Fibroblast of villous mesenchyme (primary cell): ENCODE measurements at places on chromosomes 1 and 21.

- DNase-seq, result peak; percentile 77
These were observed 20.0 kb downstream of the CRYZ start for GRCh38 chr1:74712881-74713280.

GRCh38 chr1:203288400-203288799, 16.9 kb upstream of the BTG2 start:
- no peak for DNase-seq

GRCh38 chr1:23452011-23452411, 27.5 kb upstream of the TCEA3 start:
- DNase-seq, result peak; percentile 33

DNA sequence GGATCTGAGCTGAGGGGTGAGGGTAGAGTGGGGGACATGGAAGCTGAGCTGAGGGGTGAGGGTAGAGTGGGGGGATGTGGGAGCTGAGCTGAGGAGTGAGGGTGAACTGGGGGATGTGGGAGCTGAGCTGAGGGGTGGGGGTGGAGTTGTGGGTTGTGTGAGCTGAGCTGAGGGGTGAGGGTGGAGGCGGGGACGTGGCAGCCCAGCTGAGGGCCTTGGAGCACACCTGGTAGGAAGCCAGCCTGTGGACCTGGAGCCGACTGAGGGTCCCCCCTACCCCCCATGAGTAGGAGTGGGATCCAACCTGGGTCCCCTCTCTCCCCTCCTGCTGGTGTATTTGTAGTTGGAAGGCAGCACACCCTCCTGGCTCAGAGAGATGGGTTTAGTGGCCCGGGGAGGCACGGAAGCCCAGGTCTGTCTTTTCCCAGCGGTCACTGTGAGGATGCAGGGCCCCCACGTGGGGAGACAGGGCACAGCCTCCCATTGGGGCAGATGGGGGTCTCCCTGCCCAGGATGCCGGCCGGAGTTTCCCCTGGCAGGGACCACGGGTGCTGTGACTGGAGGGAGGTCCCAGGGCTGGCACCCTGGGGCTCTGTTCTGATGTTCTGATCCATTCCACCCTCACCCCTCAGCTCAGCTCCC, 13.2 kb upstream of the NPHP4 start:
- no peak for DNase-seq

- DNase-seq, result no peak
These were observed 26.0 kb upstream of the ZRANB2 start for GRCh38 chr1:71106658-71107322.

DNA sequence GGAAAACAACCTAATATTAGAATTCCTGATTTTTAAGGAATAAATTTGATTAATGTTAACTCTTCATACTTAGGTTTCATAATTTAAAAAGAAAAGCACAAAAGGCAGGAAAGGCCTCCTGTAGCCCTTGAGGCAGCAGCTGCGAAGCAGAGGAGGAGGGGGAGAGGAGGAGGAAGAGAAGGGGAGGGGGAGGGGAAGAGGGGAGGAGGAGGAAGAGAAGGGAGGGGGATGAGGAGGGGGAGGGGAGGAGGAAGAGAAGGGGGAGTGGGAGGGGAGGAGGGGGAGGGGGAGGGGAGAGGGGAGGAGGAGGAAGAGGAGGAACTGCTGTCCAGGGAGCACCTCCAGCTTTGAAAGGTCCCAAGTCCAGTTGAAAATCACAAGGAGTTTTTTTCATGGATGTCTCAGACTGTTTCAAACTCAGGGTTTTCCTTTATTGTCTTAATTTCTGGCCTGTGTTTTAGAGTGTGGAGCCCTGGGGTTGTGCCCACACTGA, 35.1 kb upstream of the DIP2A start:
- no peak for DNase-seq

GRCh38 chr1:90823686-90824085, 106.6 kb upstream of the BARHL2 start:
- DNase-seq, result no peak

DNA sequence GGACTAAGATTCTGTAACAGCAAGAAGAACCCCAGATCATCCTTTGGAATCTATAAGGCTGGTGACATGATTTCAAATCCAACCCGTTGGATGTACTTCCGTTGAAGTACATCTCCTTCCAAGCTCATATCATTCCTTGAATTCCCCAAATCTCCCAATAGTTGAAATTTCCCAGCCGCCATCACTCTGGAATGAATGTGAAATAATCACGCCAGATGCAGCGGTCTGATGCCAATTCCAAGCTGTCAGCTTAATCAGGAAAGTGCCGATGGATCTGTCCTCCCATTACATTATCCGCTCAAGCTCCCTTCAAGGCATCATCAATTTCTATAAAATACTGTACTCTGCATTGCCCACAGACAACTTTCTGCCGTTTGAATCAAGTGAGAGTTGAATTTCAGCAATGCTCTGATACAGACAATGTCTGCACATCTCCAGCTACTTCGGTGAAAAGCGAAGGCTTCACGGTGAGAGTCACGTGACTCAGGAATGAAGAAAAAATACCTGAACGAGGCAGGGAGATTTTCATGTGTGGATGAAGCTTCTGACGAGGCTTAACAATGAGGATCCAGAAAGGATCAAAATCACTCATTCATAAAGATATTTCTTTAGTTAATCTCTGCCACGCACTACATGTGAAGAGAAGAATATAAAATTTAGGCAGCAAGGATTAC, 663.9 kb downstream of the AJAP1 start:
- DNase-seq, result no peak

DNA sequence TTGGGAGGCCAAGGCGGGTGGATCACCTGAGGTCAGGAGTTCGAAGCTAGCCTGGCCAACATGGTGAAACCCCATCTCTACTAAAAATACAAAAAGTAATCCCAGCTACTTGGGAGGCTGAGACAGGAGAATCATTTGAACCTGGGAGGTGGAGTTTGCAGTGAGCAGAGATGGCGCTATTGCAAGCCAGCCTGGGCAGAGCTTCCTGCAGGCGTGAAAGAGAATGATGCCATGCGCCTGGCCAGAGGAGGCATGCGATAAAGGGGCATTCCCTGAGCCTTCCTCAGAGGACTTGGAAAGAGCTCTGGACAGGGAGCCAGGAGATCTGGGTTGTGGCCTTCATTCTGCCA, 3.2 kb downstream of the E2F2 start:
- DNase-seq, result no peak

DNA sequence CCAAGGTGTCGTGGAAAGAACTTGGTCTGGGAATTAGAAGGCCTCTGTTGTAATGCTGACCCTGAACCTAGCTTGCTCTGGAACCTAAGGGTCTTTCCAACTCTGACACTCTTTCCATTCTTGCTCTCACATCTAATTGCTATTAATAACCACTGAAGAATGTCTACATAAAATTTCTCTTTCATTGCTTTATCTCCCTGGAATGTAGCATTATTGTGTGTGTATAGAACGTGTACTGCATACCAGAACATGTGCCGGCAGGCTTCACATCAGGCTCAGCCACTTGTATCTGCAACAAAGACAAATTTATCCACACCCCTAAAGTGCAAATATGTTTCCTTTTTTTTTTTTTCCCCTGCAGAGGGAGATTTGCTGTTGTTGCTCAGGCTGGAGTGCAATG, 13.9 kb upstream of the LAX1 start:
- DNase-seq, result peak; percentile 38

DNA sequence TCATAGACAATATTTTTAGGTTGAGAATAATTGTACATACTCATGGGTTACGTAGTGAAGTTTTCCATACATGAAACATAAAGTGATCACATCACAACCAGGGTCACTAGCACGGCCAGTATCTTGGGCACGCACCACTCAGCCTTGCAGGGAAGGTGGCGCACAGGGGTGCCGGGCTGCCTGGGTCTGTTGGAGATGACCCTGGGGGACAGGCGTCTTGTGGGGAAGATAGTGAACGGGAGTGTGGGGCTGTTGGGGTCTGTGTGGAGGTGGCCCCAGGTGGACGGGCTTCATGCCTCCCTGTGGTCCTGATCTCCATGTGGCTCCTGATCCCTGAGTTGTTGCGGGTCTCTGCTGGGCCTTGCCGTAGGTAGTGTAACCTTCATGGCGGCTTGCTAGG, 38.3 kb upstream of the PRSS38 start:
- no peak for DNase-seq

DNA sequence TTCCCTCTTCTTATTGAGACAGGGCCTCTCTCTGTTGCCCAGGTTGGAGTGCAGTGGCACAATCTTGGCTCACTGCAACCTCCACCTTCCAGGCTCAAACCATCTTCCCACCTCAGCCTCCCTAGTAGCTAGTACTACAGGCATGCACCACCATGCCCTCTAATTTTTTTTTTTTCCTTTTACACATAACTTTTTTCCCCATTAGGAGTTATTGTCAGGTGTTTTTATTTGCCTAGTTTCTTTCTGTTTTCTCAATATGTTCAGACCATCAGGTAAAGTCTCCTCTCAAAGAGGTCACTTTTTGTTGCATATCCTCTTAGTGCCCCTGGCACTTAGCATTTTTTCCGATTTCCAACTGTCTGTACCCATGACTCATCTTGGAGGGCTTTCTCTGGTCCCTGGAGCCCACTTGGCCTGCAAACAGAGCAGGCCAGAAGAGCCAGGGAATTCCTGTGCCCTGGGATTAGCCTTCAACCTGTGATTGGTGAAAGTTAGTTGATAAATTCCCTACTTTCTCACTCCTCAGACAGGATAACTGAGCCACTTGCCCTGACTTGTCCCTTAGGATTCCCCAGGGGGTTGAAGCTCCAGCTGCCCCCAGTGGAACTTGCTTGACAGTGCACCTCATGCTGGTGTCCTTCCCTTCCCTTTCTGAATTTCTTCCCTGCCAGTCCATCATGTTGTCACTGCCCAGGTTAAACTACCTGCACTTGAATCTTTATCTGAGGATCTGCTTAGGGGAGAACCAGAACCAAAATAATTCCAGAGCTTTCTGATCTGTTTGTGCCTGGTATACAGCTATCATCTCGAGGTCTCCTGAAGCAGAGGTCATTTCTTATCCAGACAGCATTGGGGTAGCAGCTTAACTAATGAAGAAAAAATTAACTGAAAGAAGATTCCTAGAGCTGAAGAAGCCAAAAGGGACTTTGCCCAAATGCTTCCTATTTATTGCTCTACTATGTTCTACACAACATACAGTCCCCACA, 2.4 kb downstream of the NTPCR start:
- DNase-seq, result peak; percentile 40

- peak; percentile 7 for DNase-seq
These were observed 11.4 kb downstream of the BLACAT1 start for GRCh38 chr1:205444300-205444930.

DNA sequence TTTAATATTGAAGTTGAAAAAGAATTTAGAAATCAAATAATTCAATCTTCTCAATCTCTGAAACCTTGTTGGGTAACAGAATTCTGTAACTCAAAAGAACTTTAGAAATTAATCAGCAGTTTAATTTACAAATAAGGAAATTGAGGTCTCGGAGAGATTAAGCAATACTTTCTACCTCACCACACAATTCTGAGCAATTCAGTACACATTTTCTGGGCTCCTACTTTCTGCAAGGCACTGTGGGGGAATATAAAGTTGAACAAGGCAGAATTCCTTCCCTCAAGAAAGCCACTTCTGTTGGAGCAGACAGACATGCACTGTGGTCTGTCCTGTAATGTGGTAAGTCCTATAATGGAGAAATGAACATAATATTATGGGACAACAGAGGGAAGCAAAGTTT, 47.7 kb downstream of the MEF2D start:
- DNase-seq, result no peak

GRCh38 chr1:168042362-168042761, 94.4 kb downstream of the GPR161 start:
- no peak for DNase-seq

DNA sequence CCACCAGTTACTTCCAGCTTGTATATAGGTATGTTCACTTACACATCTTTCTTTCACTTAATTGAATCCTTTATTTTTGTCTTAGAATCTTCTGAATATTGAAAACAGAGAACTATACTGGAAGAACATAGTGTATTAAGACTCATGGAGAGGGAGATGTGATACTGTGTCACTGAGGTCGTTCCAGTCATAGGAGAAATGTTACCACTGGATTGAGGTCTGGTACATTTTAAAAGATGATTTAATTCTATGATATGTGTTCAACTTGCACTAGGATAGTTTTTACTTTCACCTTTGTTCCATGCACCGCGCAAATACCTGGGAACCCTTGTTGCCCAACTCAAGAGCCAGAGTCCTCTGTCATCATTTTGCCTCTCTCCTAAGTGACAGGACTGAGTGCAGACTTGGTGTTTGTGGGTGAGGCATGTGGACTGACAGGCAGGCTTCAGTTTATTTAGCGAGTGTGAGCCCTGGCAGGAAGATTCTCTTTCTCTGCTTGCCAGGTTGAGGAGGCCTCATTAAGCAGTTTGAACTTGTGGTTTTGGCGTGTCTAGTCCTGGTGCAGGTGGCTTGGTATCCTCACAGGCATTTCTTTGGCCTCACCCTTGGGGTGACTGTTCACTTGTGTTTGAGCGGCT, 63.7 kb downstream of the DYRK1A start:
- no peak for DNase-seq

DNA sequence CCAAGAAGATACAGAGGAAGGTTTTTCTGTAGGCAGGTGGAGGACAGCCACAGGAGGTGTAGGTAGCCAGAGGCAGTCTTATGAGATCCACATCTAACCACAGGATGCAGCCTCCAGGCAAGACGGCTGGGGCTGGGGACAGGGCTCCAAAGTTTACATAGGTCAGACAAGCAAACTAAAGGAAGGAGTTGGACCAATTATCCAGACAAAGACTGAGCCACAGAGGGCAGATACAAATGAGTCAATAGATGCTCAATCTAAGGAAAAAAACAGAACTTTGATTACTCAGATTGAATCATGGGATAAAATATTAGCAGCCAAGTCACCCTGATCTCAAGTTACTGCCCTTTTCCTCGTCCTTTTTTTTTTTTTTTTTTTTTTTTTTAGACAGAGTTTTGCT, 91.6 kb downstream of the RGS7 start:
- DNase-seq, result no peak

DNA sequence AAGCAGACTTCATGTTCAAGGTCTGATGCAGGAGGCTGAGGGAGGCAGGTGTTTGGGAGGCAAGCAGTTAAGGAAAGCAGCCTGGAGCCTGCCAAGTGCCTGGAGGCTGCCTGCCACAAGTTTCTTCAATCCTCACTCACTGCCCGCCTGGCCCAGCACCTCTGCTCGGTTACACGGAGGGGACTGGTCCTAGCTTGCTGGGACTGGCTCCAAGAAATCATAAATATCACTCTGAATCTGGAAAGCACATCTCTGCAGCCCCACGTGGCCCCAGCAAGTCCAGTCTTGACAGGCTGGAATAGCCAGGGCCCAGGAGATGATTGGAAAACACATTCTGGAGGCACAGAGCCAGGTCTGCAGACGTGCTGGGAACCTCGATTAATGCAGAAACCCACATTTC, 83.9 kb downstream of the BCAR3 start:
- peak; percentile 51 for DNase-seq

DNA sequence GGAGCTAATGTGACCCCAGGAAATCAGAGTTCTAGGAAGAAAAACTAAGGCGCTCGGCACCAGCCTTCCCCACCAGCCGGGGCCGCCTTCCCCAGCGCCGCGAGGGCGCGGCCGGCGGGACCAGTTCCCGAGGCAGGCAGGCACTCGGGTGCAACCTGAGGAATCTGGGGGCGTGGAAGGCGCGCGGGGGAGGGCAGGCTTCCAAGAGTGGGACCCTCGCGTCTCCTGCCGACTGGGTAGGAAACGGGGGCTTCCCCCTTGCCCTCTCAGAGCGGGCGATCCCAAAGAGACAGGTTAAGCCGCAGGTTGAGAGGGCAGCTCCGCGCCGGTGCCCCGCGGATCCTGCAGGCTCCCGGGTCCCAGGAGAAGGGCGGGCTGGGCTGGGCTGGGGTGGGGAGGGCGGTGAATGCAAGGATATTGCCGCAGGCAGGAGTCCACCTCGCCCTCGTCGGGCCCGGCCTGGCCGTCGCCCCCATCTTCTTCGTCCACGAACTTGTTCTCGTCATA, 431 bp downstream of the ARPC5 start:
- peak; percentile 20 for DNase-seq
